Esophagus squamous epithelium (tissue), 5 donors: ENCODE measurements at places on chromosomes 12 and 14. TPM values are rescaled to one million over a fixed set of nuclear protein-coding genes. Genes with fewer than 3 reads are reported as not detected.

TTC7B gene
- total RNA-seq = 5.5 TPM

DIO2 gene
- total RNA-seq = 142 TPM

CCDC197 gene
- not detected for total RNA-seq

G2E3 gene
- 11.4 TPM for total RNA-seq

REP15 gene
- total RNA-seq = 2.9 TPM

SLC16A7 gene
- 78.4 TPM for total RNA-seq

KRT4 gene
- total RNA-seq = 3,147 TPM

VDR gene
- 22.1 TPM for total RNA-seq

TAPBPL gene
- 17.4 TPM for total RNA-seq

RFX4 gene
- total RNA-seq = not detected

DIO3 gene
- 0.18 TPM for total RNA-seq

TMCC3 gene
- total RNA-seq = 9.0 TPM

FOXN4 gene
- total RNA-seq = not detected

TEX22 gene
- not detected for total RNA-seq

FOXG1 gene
- not detected for total RNA-seq

FGF23 gene
- not detected for total RNA-seq

PMEL gene
- total RNA-seq = 0.76 TPM

GPRC5D gene
- total RNA-seq = not detected

ALX1 gene
- total RNA-seq = not detected
